ENCODE measurements at places on chromosomes 4 and X.

DNA sequence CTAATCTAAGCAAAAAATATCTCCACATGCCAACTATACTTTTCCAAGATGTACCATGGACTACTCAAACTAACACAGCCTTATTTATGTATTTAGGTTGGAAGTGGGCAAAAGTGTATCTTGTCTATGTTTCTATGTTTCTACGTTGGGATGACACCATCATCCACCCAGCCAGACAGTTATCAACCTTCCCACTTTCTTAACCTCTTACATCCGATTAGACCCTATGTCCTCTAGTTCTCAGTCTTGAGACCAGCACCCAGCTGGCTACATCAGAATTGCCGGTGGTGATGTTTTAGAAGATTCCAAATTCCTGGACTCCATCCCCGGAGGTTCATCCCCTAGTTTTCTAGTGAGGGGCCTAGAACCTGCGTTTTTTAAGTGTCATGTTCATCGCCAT lies 1.0 kb upstream of the AASDH start:
- no peak for DNase-seq

DNA sequence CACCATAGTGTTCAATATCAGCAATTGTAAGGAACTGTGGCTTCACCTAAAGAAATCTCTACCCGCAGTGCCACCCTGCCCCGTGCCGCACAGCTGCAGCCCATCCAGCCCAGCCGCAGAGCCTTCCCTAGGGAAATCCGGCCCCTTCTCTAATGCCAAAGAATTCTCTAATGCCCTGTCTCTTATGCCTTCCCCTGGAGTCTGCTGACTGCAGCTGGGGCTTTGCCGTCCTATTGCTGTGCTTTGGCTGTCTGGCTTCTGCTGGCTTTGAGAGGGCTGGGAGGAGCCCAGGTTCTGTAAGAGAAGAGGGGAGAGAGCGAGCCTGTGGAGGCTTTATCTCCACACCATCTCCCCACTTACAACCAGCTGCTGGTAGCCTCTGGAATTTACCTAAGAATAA lies 85.9 kb upstream of the HELT start:
- DNase-seq, result no peak

DNA sequence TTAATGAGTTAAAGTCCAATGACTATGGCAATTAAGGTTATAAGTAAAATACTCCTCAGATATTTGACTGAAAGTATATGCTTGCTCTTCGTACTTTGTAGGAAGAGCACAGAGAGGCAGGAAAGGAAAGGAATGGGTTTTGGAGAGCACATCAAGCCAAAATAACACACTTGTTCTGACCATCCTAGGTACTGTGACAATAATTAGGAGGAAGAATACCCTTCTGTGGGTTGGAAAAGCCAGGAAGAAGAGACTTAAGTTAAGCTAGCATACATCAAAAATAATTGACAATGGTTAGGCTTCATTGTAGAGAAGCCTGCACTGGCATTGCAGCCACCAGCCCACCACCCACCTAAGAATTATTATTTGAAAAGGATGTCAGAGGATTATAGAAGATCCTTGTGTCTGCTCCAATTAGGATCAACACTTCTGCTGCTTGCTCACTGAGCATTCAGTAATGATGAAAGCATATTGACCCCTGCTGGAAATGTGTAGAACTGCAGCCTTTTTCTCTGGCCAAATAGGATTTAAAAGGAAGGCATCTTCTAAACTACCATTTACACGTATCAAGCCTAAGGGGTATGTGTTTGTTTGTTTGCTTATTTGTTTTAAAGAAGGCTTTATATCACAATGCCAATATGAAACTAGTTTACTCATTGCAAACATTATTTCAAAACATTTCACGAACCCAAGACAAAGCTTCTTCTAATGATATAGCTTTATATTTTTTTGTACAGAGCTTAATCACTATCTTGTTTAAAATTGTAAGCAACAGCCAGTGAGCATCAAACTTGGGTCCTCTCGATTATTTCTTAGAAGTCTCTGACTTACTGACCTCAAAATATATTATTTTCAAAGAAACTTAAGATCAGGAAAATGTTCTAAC lies 286.2 kb upstream of the TET2 start:
- DNase-seq, result peak; percentile 69

DNA sequence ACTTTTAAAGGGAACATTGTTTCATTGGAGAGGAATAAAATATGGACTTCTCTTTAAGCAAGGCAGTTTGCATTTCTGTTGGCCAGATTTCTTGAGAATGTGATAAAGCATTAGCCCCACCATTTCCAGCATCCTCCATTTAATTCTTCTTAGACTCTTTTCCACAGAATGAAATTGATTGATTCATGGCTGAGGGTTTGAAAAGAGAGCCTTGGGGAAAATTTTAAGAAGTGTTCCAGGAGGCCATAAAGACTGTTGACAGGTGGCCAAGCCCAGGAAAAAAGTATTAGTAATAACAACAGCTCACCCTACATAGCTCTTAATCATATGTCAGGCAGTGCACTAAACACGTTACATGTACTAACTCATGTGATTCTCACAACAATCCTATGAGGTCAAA lies 53.4 kb downstream of the SHROOM3 start:
- DNase-seq, result no peak

- no peak for DNase-seq
Measured at GRCh38 chr4:139872274-139872673, 206.7 kb downstream of the MGST2 start.

DNA sequence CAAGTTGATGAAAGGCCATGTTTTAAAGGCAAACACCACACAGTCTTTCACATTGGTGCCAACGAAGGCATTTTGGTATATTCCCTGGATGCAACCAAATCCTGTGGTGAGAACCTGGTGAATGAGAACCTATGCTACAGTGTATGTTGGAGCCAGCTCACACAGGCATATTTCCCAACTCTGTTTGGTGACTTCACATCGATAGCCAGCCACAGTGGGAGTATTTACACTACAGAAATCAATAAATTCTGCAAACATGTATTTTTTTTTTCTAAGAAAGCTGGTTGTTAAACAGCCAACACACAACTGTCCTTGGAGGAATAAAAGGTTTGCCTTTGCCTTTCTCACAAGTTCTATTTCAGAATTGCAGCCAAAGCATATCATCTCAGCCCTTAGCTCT lies 691.0 kb downstream of the GRID2 start:
- no peak for DNase-seq

GRCh38 chr4:165381821-165382373 lies 3.1 kb downstream of the CPE start:
- DNase-seq, result no peak

DNA sequence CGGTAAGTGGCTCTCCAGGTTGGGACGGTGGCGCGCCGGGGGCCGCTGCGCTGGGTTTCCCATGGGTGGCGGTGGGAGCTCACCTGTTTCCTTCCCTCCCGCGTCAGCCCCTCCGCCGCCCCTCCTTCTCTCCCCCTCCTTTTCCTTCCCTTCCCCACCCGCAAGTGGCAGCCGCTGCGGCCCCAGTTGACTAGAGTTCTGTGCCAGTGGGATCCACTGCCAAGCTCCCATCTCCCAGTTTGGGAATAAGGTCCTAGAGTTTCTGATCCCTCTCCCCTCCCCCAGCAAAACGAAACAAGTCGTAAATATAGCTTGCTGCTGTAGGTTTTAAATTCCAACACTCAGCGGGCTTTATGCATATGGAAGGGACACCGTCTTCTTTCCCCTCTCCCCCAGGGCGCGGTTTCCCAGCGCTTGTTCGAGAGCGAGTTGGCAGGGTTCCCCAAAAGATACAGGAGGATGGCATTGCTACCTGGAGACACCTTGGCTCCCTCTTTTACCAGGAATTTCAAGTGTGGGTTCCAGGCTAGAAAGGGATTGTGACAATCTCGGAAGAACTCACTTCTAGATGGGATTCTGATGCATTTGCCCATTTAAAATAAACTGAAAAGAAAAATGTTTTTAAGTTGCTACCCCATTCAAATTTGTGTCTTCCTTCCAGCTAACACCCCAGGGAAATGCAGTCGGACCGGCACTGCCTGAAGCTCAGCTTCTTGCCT lies 1.2 kb downstream of the TLL1 start:
- DNase-seq, result no peak

GRCh38 chr4:110533590-110533910 lies 57.6 kb downstream of the ENPEP start:
- no peak for DNase-seq

DNA sequence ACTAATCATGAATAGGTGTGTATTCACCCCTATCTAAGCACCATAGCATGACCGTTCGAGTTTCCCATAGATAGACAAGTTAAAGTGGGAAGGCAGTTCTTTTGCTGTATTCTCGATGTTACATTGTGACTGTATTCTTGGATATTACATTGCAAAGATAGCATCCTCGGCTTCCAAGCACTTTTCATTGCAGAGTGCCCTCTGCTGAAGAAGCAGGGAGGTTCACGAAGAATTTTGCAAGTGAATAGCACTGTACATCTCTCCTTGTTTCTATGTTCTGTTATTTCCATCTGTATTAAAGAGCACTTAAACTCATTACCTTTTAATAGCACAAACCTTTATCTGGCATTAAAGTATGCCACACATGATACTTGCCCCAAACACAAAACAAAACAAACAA lies 426.7 kb upstream of the ARX start:
- DNase-seq, result no peak

DNA sequence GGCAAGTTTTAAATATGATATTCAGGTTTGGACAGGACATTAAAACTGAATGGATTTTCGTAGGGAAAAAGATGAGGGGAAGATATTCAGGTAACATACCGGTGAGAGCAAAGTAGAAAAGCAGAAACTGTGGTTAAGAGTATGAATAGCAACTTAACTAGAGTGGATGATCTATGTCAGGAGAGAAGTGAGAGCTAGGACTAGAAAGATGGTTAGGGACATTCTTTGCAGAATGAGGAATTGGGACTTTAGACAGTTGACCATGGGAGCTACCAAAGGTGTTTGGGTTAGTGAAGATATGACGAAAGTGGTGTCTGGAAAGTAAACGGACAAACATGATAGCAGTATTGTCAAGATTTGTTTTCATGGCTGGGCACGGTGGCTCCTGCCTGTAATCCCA lies 45.2 kb downstream of the ANXA5 start:
- DNase-seq, result peak; percentile 2

DNA sequence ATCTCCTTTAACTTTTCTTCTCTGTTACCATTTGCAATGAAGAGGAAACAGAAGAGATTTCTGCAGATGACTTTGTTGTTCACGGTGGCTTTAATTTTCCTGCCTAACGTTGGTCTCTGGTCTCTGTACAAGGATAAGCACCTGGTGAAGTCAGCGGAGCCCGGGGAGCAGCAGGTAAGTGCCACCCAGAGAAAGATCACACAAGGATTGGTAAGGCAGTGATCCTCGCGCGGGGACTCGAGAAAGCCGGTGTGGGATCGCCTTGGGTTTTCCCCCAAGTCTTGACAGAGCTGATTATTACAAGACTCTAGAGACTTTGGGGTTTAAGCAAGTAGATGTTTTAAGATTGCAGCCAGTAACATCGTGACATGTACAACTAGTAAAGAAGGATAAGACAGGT lies 1.3 kb downstream of the GALNTL6 start:
- no peak for DNase-seq

DNA sequence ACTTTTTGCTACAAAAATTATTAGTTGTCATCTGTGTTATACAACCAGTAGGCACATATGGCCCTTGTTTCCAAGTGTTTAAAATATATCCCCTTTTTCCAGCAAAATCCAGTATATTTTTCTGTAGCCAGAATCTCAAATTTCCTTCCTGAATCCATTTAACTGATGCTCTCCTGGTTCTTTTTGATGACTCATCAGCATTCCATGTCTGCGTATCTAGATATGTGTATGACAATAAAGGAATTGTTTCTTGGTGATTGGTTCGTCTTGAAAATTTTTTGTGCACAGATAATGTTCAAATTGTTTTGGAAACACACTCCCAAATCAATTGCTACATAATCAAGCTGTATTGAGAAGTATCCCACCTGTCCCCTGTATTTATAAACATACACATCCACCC lies 98.3 kb downstream of the ITM2A start:
- no peak for DNase-seq

GRCh38 chrX:8738588-8739189 lies 6.8 kb upstream of the ANOS1 start:
- DNase-seq, result no peak

DNA sequence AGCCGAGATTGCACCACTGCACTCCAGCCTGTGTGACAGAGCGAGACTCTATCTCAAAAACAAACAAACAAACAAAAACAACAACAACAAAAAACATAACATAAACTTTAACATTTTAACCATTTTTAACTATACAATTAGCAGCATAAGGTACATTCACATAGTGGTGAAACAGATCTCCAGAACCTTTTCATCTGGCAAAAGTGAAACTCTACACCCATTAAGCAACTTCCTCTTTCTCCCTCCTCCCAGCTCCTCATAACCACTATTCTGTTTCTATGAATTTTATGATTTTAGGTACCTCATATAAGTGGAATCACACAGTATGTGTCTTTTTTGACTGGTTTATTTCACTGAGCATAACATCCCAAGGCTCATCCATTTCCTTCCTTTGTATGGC lies 103.6 kb downstream of the FAM13A start:
- no peak for DNase-seq

DNA sequence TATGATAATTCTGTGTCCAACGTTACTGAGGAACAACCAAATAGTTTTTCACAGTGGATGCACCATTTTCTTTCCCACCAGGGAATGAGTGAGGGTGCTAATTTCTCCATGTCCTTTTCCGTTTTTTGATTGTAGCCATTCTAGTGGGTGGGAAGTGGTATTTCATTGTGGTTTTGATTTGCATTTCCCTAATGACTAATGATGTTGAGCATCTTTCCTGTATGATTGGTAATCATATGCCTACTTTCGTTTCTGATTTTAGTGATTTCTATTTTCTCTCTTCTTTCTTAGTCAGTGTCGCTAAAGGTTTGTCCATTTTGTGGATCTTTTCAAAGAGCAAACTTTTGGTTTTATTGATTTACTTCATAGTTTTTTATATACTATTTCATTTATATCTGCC lies 32.1 kb upstream of the TEX13D start:
- DNase-seq, result no peak

DNA sequence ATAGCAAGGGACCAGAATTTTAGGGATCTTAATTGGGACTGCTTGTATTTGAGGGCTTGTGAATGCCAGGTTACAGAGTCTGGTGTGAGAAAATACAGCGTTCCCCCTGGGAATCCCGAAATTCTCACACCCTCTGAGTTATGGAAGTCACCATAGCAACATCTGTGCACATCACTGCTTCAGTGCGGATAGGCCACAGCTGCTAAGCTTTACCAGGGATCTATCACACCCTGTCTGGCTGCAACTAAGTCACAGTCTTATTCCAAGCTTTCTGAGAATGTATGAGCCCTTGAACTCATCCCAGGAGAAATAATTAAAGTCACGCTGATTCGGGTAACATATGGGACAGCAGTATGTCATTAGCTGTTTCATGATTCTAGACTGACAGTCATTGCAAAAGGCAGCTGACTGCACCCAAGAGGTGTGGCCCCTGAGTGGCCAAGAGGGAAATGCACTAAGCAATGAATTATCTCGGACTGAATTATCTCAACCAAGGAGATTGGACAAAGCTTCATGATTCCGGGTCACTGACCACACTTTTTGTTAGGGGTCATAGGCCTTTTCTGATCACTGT lies 46.7 kb upstream of the BTC start:
- DNase-seq, result no peak

GRCh38 chr4:92992758-92993157 lies 689.0 kb downstream of the GRID2 start:
- DNase-seq, result no peak
